ENCODE measurements at places on chromosomes 3 and 15.

DNA sequence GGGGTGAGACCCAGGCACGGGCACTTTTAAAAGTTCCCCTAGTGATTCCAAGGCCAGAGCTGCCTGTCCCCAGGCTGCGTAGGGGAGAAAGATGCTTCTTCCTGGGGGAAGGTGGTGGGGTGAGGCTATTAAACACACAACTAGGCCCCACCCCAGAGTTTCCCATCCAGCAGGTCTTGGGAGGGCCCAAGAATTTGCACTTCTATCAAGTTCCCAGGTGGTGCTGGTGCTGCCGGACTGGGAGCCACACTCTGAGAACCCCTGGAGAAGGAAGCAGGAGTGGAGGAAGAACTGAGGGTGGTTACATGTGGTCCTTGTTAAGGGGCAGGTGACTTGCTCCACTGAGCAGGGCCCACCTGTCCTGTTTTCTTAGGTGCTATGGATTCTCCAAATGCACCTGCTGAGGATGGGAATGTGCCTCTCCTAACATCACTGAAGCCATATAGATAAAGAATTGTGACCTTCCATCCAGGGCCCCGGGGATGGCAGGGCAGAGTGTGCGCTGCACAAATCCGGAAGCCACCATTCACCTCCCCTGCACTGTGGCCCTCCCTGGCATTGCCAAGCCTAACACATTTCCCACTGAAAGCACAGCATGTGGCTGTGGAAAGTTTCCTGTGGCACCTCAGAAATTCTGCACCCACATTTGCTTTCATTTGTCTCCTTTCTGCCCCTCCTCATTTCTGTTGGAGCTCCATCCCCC, 111.5 kb upstream of the MEF2A start:
- DNase-seq: no peak

DNA sequence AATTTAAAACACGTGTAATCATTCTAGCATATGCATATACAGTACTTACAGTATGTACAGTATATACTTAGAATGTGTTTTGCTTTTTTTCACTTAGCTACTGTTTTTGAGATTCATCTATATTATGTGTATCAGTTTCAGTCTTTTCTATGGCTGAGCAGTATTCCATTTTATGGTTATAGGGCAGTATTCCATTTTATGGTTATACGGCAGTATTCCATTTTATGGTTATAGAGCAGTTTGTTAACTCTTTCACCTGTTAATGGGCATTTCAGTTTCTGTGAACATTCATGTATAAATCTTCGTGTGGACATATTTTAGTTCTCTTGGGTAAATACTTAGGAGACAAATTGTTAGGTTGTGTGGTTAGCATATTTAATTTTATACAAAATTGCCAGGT, 40.9 kb downstream of the PDCD6IP start:
- no peak for DNase-seq

GRCh38 chr15:60395276-60396011, 2.3 kb downstream of the ANXA2 start:
- no peak for DNase-seq

- DNase-seq: no peak
Measured at GRCh38 chr3:133592843-133593242, 19.4 kb downstream of the CDV3 start.

DNA sequence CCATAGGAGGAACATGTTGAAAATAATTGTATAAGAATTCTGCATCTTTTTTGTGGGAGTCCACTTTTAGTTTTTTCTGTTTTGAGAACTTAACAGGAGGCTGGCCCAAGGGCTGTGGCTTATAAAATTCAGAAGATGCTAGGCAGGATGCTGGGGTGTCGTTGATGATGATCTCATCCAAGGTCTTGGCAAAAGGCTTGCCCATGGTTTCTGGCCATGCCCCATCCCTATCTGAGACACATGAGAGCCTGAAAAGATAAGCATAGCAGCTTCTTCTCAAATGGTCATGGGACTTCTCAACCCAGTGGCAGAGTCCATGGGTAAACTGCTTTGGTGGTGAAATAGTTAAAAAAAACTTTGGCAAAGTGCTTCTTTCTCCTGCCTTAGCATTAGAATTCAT, 35.2 kb downstream of the CMSS1 start:
- DNase-seq: no peak

DNA sequence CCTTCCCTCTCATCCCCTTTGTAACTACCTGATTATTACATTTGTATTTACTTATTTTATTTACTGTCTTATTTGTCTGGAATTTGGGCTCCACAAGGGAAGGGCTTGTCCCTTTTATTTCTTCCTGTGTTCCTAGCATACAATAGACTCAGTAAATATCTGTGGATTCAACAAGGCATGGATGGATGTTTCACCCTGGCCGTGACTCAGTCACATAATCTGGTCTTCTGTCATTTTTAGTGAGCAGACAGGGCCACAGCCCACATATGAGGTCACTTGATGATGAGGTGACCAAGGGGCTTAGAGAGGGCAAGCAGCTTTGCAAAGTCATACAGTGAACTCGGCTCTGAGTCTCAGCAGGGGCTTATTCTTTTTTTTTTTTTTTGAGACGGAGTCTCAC, 7.8 kb upstream of the DAG1 start:
- peak; percentile 75 for DNase-seq

- DNase-seq: peak; percentile 41
Measured at GRCh38 chr3:101781166-101781565, 2.2 kb downstream of the NXPE3 start.

- no peak for DNase-seq
Measured at GRCh38 chr3:117126460-117126859, 416.9 kb downstream of the TUSC7 start.

- DNase-seq: no peak
Measured at GRCh38 chr15:66133247-66133885, 120.2 kb downstream of the MEGF11 start.

- DNase-seq: no peak
Measured at GRCh38 chr3:12495749-12496452, 11.6 kb downstream of the TSEN2 start.

DNA sequence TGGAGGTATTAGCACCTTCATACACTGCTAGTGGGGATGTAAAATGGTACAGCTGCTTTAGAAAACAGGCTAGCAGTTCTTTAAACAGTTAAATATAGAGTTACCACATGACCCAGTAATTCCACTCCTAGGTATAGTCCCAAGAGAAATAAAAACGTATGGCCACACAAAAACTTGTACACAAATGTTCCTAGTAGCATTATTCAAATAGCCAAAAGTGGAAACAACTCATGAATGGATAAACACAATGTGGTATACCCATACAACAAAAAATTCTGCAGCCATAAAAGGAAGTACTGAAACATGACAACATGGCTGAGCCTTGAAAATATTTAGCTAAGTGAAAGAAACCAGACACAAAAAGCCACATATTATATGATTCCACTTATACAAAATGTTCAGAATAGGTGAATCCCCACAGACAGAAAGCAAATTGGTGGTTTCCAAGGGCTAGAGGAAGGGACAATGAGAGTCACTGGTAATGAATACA, 40.8 kb upstream of the KLF13 start:
- DNase-seq: no peak

DNA sequence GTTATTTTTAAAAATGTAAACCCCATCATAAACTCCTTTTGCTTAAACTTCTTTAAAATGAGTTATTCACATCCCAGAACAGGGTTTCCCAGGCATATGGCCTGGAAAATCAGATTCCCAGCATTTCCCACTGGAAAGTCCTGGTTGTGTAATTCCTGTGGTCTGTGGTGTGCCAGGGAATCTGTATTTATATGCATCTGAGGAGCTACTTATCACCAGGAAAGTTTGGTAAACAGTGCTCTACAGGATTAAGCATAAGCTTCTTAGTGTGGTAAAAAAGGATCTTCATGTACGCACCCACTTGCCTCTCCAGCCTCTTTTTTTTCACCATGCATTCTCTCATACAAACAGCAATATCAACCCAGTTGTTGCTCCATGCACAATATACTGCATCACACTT, 28.2 kb downstream of the MEIS2 start:
- DNase-seq: no peak

GRCh38 chr15:69391046-69391757, 22.9 kb upstream of the KIF23 start:
- no peak for DNase-seq

DNA sequence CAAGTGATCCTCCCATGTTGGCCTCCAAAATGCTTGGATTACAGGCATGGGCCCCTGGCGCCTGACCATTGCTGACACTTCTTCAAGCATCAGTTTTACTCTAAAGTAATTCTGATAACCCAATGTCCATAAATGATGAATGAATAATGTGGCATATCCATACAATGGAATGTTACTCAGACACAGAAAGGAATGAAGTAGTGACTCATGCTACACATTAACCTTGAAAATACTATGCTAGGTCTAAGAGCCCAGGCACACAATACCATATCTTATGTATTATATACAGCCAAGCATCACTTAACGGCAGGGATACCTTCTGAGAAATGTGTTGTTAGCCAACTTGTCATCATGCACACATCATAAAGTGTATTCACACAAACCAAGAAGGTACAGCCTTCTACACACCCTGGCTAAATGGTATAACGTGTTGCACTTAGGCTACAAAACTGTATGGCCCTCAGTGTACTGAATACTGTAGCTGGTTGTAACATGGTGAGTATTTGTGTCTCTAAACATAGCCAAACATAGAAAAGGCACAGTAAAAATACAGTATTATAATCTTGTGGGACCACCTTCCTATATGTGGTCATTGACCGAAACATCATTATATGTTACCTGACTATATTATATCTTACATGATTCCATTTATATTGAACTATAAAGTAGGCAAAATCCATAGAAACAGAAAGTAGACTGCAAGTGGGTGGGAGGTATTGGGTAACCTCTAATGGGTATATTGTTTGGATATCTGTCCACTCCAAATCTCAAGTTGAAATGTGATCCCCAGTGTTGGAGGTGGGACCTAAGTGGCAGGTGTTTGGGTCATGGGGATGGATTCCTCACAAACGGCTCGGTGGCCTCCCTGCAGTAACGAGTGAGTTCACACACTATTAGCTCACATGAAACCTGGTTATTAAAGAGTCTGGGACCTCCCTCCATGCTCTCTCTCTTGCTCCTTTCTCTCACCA, 31.4 kb downstream of the MKRN2 start:
- peak; percentile 75 for DNase-seq

GRCh38 chr15:63090472-63090871, 31.2 kb upstream of the LACTB start:
- DNase-seq: no peak

- no peak for DNase-seq
Measured at GRCh38 chr3:142434503-142434902, 13.3 kb downstream of the XRN1 start.

- no peak for DNase-seq
Measured at GRCh38 chr3:9815986-9816385, 5.9 kb downstream of the TTLL3 start.

GRCh38 chr3:145087038-145087437, 1073.9 kb downstream of the PLOD2 start:
- DNase-seq: no peak

DNA sequence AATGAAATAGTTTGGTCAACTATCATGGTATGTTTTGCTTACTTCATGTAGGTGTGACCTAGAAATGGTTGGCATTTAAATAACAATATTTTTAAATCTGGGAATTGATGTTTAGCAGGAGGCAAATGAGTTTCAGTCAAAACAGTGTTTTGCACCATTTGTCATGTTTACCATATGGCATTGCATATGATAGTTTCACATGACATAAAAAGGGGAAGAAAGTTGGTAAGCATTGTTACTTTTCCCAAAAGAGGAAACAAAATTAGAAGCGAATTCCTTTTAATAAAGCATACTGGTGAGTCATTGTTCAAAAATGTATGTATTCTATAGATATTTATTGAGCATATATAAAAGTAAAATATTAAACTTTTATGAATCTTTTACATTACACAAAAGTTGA, 2.3 kb downstream of the RNF13 start:
- DNase-seq: no peak

DNA sequence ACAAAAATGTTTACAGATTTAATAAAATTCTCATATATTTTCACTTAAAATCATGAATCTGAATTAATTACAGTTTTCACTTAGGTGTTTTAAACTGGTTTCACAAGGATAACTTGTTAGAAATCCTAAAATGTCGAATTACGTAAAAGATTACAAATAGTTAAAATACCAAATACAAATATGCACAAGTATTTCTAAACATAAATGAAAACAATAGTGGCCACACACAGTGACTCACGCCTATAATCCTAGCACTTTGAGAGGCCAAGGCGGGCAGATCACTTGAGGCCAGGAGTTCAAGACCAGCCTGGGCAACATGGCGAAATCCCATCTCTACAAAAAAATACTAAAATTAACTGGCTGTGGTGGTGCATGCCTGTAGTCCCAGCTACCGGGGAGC, 10.9 kb upstream of the TBL1XR1 start:
- no peak for DNase-seq

DNA sequence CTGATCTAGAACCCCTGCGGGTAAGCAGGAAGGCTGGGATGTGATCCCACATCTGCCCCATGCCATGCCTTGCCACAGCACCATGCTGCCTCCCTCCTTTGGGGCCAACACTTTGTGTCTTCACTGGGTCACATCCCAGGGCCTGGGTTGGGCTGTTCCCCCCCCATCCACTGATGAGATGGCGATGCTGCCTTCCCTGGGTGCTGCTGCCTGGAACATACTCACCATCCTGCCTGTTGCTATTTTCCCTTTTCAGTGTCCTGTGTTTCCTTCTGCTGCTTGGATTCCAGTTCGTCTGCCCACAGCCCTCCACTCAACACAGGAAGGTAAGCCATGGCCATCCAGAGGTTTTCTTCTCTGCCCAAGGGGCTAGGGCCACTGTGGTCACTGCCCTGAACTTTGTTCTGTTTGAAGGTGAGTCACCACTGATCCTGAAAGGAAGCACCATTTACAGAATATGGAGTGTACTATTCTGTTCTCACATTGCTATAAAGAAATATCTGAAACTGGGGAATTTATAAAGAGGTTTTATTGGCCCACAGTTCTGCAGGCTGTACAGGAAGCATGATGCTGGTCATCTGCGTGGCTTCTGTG, 39.4 kb downstream of the THSD4 start:
- no peak for DNase-seq

- peak; percentile 50 for DNase-seq
Measured at GRCh38 chr15:82108489-82109078, 62.8 kb upstream of the MEX3B start.

DNA sequence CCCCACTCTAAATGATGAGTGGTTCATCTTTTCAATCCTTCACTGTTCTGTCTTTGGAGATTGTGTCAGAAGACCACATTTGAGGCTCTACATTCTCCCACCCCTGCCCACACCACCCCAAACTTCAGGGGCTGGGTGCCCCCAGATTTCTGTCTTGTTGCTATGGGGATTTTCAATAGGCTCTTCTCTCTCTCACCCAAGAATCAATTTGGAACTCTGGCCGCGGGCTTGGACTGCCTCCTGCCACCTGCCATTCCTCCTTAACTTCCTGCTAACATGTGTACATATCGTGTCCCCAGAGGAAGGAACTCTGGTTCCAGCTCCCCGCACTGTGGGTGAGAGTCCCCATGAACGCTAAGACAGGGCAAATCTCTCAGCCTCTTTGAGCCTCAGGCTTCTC, 67.4 kb upstream of the LARS2 start:
- no peak for DNase-seq

Data from fibroblast of skin of back (primary cell).